ENCODE measurements at places on chromosomes 6 and 20.

DNA sequence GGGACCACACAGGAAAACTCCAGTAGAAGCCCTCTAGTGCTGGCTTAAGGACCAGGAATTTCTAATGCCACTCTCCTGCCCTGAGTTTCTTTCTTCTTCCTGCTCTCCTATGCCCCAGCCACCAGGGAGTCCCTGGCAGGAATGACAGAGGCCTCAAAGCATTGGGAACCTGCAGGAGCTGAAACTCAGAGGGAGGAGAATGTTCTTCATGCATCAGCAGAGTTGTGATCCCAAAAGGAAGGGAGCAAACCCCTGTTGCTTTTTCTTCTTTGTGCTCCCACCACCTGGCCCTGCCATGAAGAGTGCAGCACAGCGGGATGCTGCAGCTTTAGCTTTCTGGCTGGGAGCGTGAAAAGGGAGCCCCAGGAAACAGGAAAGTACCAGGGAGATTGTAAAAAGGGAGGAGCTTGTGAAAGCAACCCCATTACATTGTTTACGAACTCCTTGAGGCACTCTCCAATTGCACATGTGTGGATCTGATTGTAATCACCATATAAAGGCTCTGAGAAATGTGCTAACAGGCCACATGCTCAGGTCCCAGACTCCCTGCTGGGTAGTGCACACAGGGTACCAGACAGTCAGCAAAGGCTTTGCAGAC is 34.7 kb upstream of the FKBP1A start:
- DNase-seq = no peak

DNA sequence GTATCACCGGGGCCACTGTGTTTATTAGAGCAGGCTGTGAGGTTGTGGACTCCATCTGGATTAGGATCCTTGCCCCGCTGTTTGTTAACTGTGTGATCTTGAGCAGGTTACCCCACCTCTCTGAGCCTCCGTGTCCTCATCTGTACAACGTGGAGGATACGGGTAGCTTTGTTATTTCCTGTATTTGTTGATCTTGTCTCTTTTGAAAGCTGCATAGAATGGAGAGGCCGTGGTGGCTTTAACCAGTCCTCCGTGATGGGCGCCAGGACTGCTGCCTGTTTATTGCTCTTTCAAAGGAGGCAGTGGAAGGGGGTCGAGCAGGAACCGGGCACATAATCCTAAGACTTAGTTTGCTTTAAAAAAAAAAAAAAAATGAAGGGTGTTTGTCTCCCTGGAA is 22.9 kb downstream of the BCAS4 start:
- no peak for DNase-seq

DNA sequence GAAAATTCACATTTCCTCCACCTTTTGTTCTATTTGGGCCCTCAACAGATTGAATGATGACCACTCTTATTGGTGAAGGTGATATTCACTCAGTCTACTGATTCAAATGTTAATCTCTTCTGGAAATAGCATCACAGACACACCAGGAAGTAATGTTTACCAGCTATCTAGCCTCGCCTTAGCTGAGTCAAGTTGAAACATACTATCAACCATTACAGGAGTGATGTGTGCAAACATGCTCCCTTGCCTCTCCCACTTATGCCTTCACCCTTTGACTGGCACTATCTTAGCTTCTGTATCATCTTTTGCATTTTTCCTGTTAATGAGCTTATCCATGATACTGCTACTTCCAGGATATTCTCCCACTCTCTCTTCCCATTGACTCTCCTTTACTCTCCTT is 191.9 kb downstream of the CENPW start:
- DNase-seq = no peak

DNA sequence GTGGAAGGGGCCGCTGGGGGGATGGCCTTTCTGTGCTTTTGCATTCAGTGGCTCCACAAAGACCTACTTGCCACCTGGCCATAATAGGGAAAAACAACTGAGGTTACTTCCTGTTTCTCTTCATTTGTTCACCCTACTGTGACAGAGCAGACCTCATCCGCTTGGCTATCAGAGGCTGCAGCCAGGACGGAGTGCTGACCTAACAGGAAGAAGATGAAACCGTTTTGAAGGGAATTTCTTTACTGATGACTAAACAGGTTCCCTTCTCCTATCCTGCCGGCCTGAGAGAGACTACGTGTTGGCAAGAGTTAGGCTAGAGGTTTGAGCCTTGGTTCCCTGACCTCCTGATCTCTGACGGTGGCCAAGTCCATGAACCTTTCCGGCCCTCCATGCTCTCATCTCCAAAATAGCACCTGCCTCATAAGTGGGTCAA is 21.3 kb downstream of the PRR18 start:
- DNase-seq = no peak

- no peak for DNase-seq
Observed at GRCh38 chr6:105509506-105510331, 106.8 kb upstream of the PREP start.

DNA sequence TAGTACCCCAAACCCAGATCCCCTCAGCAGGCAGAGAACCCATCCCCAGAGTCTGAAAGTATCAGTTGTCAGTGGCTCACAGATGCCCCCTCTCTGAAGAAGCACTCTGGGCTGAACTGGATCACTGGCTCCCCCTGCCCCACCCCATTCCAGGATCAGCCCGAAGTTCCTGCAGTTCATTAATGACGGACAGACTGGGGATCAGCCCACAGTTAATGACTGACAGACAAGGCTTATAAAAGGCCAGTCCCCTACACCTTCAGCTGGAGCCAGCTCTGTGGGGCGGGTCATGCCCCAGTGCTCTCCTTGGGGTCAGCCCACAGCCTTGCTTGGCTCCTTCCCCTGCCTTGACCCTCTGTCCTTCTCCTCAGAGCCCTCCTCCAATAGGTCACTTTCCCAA is 21.7 kb downstream of the KIAA1755 start:
- DNase-seq = no peak

- no peak for DNase-seq
Observed at GRCh38 chr20:25486377-25486776, 78.9 kb downstream of the GINS1 start.

- DNase-seq = no peak
Observed at GRCh38 chr6:154806804-154807203, 73.6 kb downstream of the SCAF8 start.

- DNase-seq = no peak
Observed at GRCh38 chr20:34928411-34928810, 27.2 kb downstream of the GSS start.

DNA sequence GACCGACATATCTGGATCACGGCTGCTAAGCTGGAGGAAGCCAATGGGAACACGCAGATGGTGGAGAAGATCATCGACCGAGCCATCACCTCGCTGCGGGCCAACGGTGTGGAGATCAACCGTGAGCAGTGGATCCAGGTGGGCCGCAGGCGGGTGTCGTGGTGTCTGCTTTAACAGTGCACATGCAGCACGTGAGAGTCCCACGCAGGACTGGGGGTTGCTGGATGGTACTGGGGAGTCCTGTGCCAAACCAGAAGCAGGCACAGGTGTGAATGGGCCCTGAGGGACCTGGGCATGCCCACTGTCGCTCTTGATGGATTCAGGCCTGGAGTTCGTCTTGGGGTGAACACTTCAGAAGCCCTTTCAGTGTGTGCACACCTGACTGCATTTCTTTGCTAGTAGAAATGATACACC is 24.6 kb upstream of the C20orf204 start:
- no peak for DNase-seq

- no peak for DNase-seq
Observed at GRCh38 chr6:138293428-138294395, 75.4 kb upstream of the PBOV1 start.

GRCh38 chr6:29399525-29399924 is 4.1 kb downstream of the OR12D2 start:
- DNase-seq = no peak

DNA sequence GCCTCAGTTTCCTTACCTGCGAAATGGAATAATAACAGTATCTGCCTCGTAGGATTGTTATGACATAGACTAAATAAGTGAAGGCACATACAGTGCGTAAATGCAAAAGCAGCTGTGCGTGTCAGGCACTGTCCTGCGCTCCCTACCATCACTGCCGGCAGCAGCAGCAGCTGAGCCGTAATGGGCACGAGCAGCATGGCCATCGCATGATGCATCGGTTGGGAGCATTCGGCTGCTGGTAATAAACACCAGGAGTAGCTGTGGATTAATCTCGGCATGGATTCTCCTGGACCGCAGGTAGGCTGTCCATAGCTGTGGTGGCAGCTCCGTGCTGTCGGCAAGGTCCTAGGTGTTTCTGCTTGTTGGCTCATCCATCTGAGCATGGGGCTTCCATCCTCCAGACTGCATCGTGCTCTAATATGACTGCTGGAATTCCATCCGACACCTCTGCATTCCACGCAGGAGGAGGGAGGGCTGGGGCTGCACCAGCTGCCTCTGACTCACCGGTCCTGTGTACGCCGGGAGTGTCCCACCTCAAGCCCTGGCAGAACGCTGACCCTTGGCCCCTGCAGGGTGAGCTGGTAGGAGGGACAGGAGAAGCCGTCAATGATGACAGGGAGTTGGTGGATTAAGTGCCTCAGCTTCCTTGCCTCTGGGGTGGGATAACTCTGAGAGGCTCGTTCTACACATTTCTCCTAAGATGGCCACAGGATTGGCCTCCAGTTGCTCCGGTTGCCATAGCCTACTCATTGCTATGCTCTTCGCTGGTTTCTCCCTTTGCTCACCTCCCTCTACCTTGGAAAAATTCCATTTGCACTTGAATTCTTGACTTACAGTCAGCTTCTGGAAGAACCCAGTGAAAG is 100.9 kb upstream of the PMEPA1 start:
- no peak for DNase-seq

- DNase-seq = peak; percentile 58
Observed at GRCh38 chr20:362271-363254, 15.7 kb downstream of the NRSN2 start.

DNA sequence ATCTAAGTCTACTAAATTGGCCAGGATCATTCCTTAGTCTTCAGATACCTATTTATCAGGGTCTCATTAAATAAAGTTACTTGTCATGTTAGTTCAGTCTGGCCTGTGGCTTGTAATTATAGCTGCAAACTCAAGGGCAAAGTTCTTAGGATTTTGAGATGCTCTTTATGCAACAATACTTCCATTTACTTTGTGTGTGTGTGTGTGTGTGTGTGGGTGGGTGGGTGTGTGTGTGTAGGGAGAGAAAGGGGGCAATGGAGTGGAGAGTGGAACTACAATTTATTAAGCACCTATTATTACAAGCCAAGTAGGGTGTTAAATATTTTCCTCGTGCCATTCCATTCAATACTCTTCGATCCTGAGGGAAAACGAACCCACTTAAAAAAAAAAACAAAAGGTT is 17.7 kb upstream of the TBC1D20 start:
- no peak for DNase-seq

GRCh38 chr6:30511169-30511546 is 21.8 kb downstream of the HLA-E start:
- no peak for DNase-seq

GRCh38 chr6:28732052-28732451 is 191.7 kb downstream of the TRIM27 start:
- DNase-seq = no peak

GRCh38 chr6:137550535-137550934 is 56.3 kb upstream of the OLIG3 start:
- no peak for DNase-seq

DNA sequence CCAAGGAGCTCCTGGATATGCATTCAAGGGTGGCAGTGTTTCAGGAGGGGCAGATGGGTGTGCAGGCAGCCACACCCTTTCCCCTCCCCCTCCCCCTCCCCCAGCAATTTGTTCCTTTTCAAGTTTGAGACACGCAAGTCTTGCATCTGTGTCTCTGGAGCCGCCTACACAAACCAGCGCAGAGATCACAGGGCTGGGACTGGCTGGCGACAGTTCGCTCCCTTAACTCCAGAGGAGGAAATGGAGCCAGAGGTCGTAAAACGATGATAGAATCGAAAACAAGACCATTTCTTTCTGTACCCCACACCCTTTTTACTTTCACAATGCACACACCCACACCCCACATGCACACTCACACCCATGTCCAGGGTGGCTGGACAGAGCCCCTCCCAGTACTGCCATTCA is 163.1 kb downstream of the LY86 start:
- no peak for DNase-seq

Data from midbrain (tissue), 1 donor.